Liver (tissue), 10 donors: ENCODE measurements at places on chromosomes 1 and 21.

DNA sequence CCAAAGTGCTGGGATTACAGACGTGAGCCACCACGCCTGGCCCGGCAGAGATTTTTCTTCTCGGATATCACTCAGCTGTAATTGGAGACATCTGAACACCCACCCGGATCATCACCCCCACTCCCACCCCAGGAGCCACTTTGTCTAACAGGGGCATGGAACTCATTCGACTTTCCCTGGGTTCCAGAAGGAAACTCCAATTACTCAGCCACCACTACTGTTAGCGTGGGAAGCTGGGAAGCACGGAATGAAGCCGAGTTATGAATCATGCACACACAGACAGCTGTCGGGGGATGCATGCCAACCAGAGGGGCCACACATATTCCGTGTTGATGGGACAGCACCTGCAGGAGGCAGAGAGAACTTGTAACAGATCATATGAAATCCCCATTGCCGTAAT is 85.2 kb downstream of the HLCS start:
- H3K27me3 ChIP-seq, result no peaks in the 10 kb centered on the region
- H3K4me1 ChIP-seq, result no peaks in the 10 kb centered on the region
- H3K4me3 ChIP-seq, result no peak overlapping the region
- H3K27ac ChIP-seq, result no peak overlapping the region
- no peak for DNase-seq
- no peaks in the 10 kb centered on the region for H3K36me3 ChIP-seq

DNA sequence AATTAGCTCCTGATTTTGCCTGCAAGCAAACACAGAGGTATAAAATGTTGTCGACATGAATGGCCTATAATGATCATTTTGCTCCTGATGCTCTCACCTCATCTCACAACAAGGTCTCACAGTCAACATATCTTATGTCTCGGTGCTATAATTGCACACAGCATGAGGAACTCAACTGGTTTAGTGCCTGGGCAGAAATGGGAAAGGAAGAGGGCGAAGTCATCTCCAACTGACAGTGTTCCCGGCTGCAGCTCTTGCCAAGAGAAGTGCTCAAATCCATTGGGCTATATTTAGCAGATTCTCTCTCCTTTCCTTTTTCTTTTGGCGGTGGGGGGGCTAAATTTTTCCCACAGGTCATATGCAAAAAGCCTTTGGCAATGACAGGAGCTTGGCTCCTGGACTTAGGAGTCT is 53.0 kb downstream of the SLC45A1 start:
- no peaks in the 10 kb centered on the region for H3K36me3 ChIP-seq
- H3K27me3 ChIP-seq, result no peaks in the 10 kb centered on the region
- H3K4me1 ChIP-seq, result peaks cover 55% of the 10 kb centered on the region
- DNase-seq, result no peak
- peak overlapping the region; percentile 32 for H3K27ac ChIP-seq

GRCh38 chr1:73771396-73771795 is 426.6 kb downstream of the LRRIQ3 start:
- no peak overlapping the region for H3K27ac ChIP-seq
- no peaks in the 10 kb centered on the region for H3K4me1 ChIP-seq
- no peak overlapping the region for H3K4me3 ChIP-seq
- H3K36me3 ChIP-seq, result no peaks in the 10 kb centered on the region
- DNase-seq, result no peak

DNA sequence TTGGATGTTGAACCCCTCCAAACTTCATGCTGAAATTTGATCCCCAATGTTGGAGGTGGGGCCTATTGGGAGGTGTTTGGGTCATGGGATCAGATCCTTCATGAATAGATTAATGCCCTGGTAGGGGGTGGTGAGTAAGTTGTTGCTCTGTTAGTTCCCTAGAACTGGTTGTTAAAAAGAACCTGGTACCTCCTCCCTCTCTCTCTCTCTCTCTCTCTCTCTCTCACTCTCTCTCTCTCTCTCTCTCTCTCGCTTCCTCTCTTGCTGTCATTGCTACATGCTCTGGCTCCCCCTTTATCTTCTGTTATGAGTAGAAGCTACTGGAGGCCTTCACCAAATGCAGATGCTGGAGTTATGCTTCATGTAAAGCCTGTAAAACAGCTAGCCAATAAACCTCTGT is 498.2 kb upstream of the NR5A2 start:
- no peaks in the 10 kb centered on the region for H3K4me1 ChIP-seq
- H3K27ac ChIP-seq, result no peak overlapping the region
- no peaks in the 10 kb centered on the region for H3K36me3 ChIP-seq
- DNase-seq, result no peak
- no peaks in the 10 kb centered on the region for H3K27me3 ChIP-seq

- H3K27ac ChIP-seq, result no peak overlapping the region
- H3K4me1 ChIP-seq, result no peaks in the 10 kb centered on the region
- no peaks in the 10 kb centered on the region for H3K36me3 ChIP-seq
- no peak overlapping the region for H3K4me3 ChIP-seq
- DNase-seq, result no peak
- H3K27me3 ChIP-seq, result no peaks in the 10 kb centered on the region
Measured at GRCh38 chr1:93774707-93775106, 93.1 kb upstream of the BCAR3 start.

GRCh38 chr1:237903961-237904360 is 13.2 kb upstream of the ZP4 start:
- H3K36me3 ChIP-seq, result no peaks in the 10 kb centered on the region
- H3K27ac ChIP-seq, result no peak overlapping the region

GRCh38 chr1:8402109-8402710 is 84.3 kb downstream of the SLC45A1 start:
- H3K27me3 ChIP-seq, result no peaks in the 10 kb centered on the region
- H3K36me3 ChIP-seq, result peaks cover 7% of the 10 kb centered on the region
- no peaks in the 10 kb centered on the region for H3K4me1 ChIP-seq
- H3K27ac ChIP-seq, result no peak overlapping the region

GRCh38 chr1:202093858-202094257 is 28.9 kb upstream of the GPR37L1 start:
- H3K27ac ChIP-seq, result no peak overlapping the region
- H3K4me1 ChIP-seq, result no peaks in the 10 kb centered on the region
- no peaks in the 10 kb centered on the region for H3K36me3 ChIP-seq
- no peak for DNase-seq
- no peak overlapping the region for H3K4me3 ChIP-seq
- no peaks in the 10 kb centered on the region for H3K27me3 ChIP-seq

DNA sequence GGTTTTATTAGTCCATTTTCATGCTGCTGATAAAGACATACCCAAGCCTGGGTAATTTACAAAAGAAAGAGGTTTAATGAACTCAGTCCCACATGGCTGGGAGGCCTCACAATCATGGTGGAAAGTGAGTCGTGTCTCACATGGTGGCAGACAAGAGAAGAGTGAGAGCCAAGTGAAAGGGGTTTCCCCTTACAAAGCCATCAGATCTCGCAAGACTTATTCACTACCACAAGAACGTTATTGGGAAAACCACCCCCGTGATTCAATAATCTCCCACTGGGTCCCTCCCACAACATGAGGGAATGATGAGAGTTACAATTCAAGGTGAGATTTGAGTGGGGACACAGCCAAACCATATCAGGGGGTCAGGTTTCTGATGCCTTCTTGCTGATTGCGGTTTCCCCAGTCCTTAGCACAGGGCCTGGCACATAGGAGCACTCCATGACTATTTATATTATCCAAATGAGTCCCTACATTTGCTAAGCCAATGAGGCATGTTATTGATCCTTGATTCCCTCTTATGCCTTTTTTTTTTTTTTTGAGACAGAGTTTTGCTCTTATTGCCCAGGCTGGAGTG is 35.3 kb upstream of the PAXBP1 start:
- no peaks in the 10 kb centered on the region for H3K27me3 ChIP-seq
- no peak overlapping the region for H3K27ac ChIP-seq
- H3K36me3 ChIP-seq, result no peaks in the 10 kb centered on the region
- H3K4me3 ChIP-seq, result no peak overlapping the region
- DNase-seq, result no peak

DNA sequence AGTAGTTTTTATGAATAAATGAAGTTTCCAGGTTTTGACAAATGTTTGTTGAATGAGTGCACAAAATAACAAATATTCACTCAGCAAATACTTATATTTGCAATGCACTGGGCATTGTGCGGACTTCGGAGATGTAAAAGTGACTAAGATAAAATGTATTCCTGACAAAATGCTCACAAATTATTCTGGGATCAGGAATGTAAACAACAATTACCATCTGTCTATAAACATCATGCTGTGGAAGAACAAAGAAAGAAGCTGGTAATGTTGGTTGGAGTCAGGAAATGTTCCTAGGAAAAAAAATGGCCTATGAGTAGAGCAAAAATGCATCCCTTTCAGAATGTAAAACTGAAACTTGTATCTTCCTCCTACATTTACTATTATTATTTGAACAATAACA is 68.5 kb downstream of the CRB1 start:
- no peaks in the 10 kb centered on the region for H3K36me3 ChIP-seq
- H3K4me3 ChIP-seq, result no peak overlapping the region
- no peaks in the 10 kb centered on the region for H3K27me3 ChIP-seq
- DNase-seq, result no peak
- H3K4me1 ChIP-seq, result no peaks in the 10 kb centered on the region

DNA sequence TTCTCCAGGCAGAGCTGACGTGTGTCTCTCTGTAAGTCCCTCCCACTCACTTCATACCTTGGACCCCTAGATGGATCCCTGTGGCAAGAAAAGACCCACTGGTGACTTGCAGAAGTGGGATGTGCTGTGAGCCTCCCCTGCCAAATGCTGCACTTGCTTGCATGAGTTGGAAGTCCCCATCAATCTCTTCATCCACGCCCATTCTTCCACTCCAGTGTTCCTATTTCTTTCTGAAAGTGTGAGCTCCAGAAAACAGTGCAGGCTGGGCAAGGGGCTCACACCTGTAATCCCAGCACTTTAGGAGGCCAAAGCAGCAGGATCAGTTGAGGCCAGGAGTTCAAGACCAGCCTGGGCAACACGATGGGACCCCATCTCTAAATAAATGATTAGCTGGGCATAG is 254.1 kb upstream of the IRF2BP2 start:
- no peaks in the 10 kb centered on the region for H3K27me3 ChIP-seq
- no peak for DNase-seq
- no peak overlapping the region for H3K27ac ChIP-seq
- no peaks in the 10 kb centered on the region for H3K4me1 ChIP-seq
- no peak overlapping the region for H3K4me3 ChIP-seq

DNA sequence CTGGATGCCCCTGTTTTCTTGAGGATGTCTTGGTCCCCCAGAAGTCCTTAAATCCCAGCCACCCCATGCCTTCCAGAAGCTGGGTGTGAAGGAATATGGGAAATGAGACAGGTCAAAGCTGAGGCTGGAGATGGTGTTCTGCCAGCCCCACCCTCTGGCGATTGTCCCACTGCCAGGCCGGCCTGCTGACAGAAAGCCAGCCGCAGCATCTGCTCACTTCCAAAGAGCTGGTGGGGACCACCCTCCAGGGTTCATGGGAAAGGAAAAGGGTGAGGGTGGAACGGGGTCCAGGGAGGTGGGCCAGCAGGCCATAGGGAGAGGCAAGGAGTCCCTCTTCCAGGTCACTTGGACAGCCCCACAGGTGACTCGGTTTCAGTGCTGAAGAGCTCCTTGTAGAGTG is 1.9 kb upstream of the LINGO4 start:
- DNase-seq, result no peak
- H3K4me3 ChIP-seq, result no peak overlapping the region
- H3K4me1 ChIP-seq, result no peaks in the 10 kb centered on the region
- H3K27me3 ChIP-seq, result no peaks in the 10 kb centered on the region
- H3K36me3 ChIP-seq, result peaks cover 23% of the 10 kb centered on the region

GRCh38 chr1:184973272-184974055 is 844 bp downstream of the NIBAN1 start:
- H3K27ac ChIP-seq, result peak overlapping the region; percentile 29
- DNase-seq, result peak; percentile 39
- peak overlapping the region; percentile 64 for H3K4me3 ChIP-seq

GRCh38 chr1:180028864-180029263 is 74.3 kb downstream of the CEP350 start:
- DNase-seq, result no peak
- H3K27ac ChIP-seq, result no peak overlapping the region
- no peaks in the 10 kb centered on the region for H3K27me3 ChIP-seq
- peaks cover 12% of the 10 kb centered on the region for H3K36me3 ChIP-seq

DNA sequence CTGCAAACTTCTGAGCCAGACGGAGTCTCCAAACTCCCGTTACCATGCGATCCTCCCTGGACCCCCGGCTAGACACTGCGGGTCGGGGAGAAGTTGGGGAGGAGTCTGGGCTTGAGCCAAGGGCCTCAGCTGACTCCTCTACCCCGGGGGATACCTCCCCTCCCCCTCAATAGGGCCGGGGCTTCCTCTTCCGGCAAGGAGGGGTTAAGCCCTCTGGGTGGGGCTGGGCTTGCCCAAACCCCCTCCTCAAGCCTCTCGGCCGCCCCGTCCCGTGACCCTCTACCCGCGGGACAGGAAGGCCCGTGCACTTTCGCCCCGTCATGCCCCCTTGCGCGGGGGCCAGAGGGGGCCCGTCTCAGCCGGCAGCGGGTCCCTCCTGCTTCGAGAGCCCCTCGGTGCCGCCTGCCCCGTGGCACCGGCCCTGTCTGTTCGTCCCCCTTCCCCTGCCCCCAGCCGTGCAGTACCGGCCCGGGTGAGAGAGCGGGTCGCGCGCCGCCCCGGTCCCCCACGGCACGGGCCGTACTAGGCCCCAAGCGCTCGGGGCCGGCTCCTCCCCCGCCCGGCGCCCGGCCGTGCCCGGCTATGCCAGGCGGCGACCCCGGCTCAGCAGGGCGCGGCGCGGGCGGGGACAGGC is 652 bp downstream of the ARL8A start:
- no peaks in the 10 kb centered on the region for H3K27me3 ChIP-seq
- no peak for DNase-seq
- peak overlapping the region; percentile 94 for H3K27ac ChIP-seq
- H3K4me3 ChIP-seq, result peak overlapping the region; percentile 90
- H3K36me3 ChIP-seq, result no peaks in the 10 kb centered on the region

GRCh38 chr1:85546748-85547147 is 33.8 kb upstream of the CCN1 start:
- no peaks in the 10 kb centered on the region for H3K27me3 ChIP-seq
- H3K27ac ChIP-seq, result no peak overlapping the region
- H3K4me1 ChIP-seq, result no peaks in the 10 kb centered on the region
- no peak for DNase-seq

- no peaks in the 10 kb centered on the region for H3K27me3 ChIP-seq
- H3K36me3 ChIP-seq, result no peaks in the 10 kb centered on the region
- H3K4me3 ChIP-seq, result no peak overlapping the region
- no peak overlapping the region for H3K27ac ChIP-seq
Measured at GRCh38 chr1:201751872-201752271, 77.1 kb upstream of the IPO9 start.

GRCh38 chr1:168167806-168168205 is 11.0 kb upstream of the TIPRL start:
- H3K36me3 ChIP-seq, result no peaks in the 10 kb centered on the region
- no peak for DNase-seq
- no peaks in the 10 kb centered on the region for H3K27me3 ChIP-seq
- H3K4me3 ChIP-seq, result no peak overlapping the region
- H3K4me1 ChIP-seq, result no peaks in the 10 kb centered on the region

DNA sequence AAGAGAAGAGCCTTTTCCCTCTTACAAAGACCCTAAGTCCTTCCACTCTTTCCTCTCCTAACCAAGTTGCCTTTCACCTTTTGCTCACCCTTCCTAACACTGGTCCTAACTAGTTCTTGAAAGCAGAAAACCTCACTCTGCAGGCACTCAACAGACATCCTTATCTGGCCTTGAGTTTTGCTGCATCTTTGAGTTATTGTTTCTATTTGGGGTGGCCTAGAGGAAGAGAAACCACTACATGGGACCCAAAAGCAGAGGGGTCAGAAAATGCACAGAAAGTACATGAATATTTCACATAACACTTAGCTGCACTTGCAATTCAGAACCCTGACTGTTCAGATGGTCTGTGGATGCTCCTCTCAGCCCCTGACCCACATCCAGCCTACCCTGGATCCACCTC is 178.3 kb upstream of the SYT6 start:
- no peak for DNase-seq
- no peak overlapping the region for H3K27ac ChIP-seq
- no peaks in the 10 kb centered on the region for H3K27me3 ChIP-seq
- H3K36me3 ChIP-seq, result no peaks in the 10 kb centered on the region
- no peaks in the 10 kb centered on the region for H3K4me1 ChIP-seq
- H3K4me3 ChIP-seq, result no peak overlapping the region
